ENCODE measurements at places on chromosomes 7 and 10. TPM values are rescaled to one million over a fixed set of nuclear protein-coding genes. Genes with fewer than 3 reads are reported as not detected.
A peak's percentile ranks its signal among the peaks of the same experiment; 100 is the strongest.

SCIN gene
- not detected for total RNA-seq

OGDHL gene
- 7.0 TPM for total RNA-seq

GIMAP6 gene
- total RNA-seq: 37.1 TPM

SORCS3 gene
- not detected for total RNA-seq

NAT16 gene
- not detected for total RNA-seq

- DNase-seq: no peak
- H3K36me3 ChIP-seq: no peaks in the 10 kb centered on the region
- H3K27me3 ChIP-seq: no peaks in the 10 kb centered on the region
- H3K4me1 ChIP-seq: no peaks in the 10 kb centered on the region
These were observed 78.7 kb upstream of the ARID5B start for GRCh38 chr10:61822781-61823230.

- H3K4me3 ChIP-seq: no peak overlapping the region
- H3K4me1 ChIP-seq: peaks cover 7% of the 10 kb centered on the region
- no peak overlapping the region for H3K27ac ChIP-seq
- peaks cover 47% of the 10 kb centered on the region for H3K36me3 ChIP-seq
- H3K27me3 ChIP-seq: no peaks in the 10 kb centered on the region
These were observed 13.4 kb downstream of the BRI3 start for GRCh38 chr7:98294798-98295382.

- no peaks in the 10 kb centered on the region for H3K27me3 ChIP-seq
- no peak overlapping the region for H3K4me3 ChIP-seq
- H3K4me1 ChIP-seq: peaks cover 6% of the 10 kb centered on the region
- DNase-seq: no peak
- no peaks in the 10 kb centered on the region for H3K36me3 ChIP-seq
These were observed 26.3 kb upstream of the CAPZA2 start for GRCh38 chr7:116836048-116836447.

DNA sequence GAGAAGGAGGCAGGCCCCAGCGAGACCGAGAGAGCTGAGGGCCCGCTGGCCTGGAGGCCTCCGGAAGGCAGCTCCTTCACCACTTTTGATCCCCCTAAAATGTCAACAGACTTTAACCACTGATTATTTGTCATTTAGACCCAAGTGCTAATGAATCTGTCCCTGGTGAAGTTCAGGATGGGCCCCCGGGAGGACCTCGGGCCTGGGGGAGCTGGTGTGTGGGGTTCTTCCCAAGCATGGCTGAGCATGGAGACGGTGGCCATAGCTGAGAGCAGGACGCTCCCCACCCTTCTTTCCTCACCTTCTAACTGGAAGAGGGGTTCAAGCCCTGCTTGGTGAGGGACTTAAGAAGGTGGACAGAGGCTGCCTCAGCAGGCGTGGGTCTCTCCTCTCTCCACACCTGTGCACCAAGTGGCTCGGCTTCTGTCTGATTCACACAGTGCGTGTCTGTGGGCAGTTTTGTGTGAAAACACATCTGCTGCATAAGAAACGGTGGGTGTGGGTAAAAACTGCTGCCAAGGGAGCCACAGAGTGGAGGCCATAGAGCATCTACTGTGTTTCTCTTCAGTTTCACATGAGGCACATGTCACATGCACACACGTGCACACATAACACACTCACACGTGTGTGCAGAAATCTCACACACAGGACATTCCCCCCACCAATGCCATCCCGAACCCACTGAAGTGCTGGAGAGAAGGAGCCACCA, 53.5 kb upstream of the VIPR2 start:
- H3K4me3 ChIP-seq: no peak overlapping the region
- no peaks in the 10 kb centered on the region for H3K27me3 ChIP-seq
- no peak overlapping the region for H3K27ac ChIP-seq
- DNase-seq: no peak
- H3K36me3 ChIP-seq: no peaks in the 10 kb centered on the region
- peaks cover 6% of the 10 kb centered on the region for H3K4me1 ChIP-seq

DNA sequence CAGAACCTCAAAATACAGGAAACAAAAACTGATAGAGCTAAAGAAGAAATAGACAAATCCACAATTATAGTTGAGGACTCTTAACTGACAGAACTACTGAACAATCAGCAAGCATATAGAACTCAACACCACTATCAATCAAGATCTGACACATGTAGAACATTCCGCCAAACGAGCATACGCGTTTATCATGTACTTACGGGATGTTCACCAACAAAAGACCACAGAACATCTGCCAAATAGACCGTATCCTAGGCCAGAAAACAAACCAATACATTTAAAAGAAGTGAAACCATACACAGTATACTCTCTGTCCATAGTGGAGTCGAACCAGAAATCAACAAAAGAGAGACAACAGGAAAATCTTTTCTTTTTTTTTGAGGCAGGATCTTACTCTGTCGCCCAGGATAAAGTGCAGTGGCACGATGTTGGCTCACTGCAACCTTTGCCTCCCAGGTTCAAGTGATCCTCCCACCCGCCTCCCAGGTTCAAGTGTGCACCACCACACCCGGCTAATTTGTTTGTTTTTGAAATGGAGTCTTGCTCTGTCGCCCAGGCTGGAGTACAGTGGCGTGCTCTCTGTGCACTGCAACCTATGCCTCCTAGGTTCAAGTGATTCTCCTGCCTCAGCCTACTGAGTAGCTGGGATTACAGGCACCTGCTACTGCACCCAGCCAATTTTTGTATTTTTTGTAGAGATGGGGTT, 5.1 kb downstream of the GNA12 start:
- H3K27me3 ChIP-seq: no peaks in the 10 kb centered on the region
- peaks cover 68% of the 10 kb centered on the region for H3K4me1 ChIP-seq
- H3K27ac ChIP-seq: no peak overlapping the region
- H3K36me3 ChIP-seq: peaks cover 9% of the 10 kb centered on the region

GRCh38 chr10:125455431-125455830, 227.5 kb downstream of the TEX36 start:
- DNase-seq: no peak
- H3K27me3 ChIP-seq: peaks cover 11% of the 10 kb centered on the region
- H3K36me3 ChIP-seq: no peaks in the 10 kb centered on the region
- no peak overlapping the region for H3K27ac ChIP-seq
- H3K4me3 ChIP-seq: no peak overlapping the region

- no peak for DNase-seq
- peaks cover 4% of the 10 kb centered on the region for H3K4me1 ChIP-seq
- H3K4me3 ChIP-seq: no peak overlapping the region
- H3K36me3 ChIP-seq: no peaks in the 10 kb centered on the region
These were observed 32.7 kb downstream of the EEPD1 start for GRCh38 chr7:36185756-36186155.

- H3K27ac ChIP-seq: no peak overlapping the region
- H3K4me1 ChIP-seq: no peaks in the 10 kb centered on the region
- no peaks in the 10 kb centered on the region for H3K36me3 ChIP-seq
- H3K27me3 ChIP-seq: peaks cover 4% of the 10 kb centered on the region
- H3K4me3 ChIP-seq: no peak overlapping the region
- no peak for DNase-seq
These were observed 135.7 kb upstream of the GDF10 start for GRCh38 chr10:47164126-47164799.

GRCh38 chr7:129959471-129960203, 6.9 kb upstream of the UBE2H start:
- peaks cover 2% of the 10 kb centered on the region for H3K4me1 ChIP-seq
- no peak overlapping the region for H3K4me3 ChIP-seq
- no peaks in the 10 kb centered on the region for H3K27me3 ChIP-seq

DNA sequence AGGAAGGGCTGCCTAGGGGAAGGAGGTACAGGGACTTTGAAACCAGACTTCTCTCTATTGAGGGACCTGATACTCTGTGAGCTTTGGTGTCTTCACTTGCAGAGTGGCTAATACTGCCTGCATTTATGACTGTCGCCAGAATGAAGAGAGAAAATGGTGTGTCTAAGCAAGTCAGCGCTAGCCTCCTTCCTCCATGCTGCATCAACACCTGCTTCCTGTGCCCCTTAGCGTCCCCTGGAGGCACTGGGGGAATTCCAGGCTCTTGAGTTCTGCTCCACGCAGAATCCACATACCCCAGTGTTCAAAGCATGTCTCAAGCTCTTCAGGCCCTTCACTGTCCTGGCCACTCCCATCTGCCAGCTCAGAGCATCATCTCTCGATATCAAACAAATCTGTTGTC, 140.5 kb downstream of the PKD1L1 start:
- DNase-seq: no peak
- H3K27me3 ChIP-seq: no peaks in the 10 kb centered on the region
- H3K36me3 ChIP-seq: peaks cover 8% of the 10 kb centered on the region
- no peak overlapping the region for H3K4me3 ChIP-seq
- H3K27ac ChIP-seq: no peak overlapping the region

DNA sequence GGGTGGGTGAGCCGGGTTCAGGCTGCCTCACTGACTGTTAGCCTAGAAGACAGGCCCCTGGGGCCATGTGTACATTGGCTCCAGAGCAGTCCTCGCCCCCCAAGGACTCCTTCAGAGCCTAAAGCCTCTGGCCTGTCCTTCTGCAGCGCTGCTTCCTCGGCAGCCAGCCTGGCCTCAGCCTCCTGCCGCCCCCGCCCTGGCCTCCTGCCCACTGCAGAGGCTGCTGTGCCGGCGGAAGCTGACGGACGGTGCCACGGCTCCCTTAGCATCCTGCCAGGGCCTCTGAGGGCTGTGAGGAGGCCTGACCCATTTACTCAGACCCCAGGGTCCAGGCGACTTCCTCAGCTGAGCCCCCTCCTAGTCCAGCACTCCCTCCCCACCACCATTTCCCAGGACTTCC, 4.9 kb downstream of the SRRM3 start:
- H3K27me3 ChIP-seq: peaks cover 9% of the 10 kb centered on the region
- no peaks in the 10 kb centered on the region for H3K36me3 ChIP-seq
- H3K27ac ChIP-seq: no peak overlapping the region
- no peak for DNase-seq
- H3K4me1 ChIP-seq: no peaks in the 10 kb centered on the region

- H3K36me3 ChIP-seq: no peaks in the 10 kb centered on the region
- no peak overlapping the region for H3K4me3 ChIP-seq
- DNase-seq: no peak
- no peak overlapping the region for H3K27ac ChIP-seq
These were observed 96.8 kb upstream of the NFE2L3 start for GRCh38 chr7:26055241-26055640.

DNA sequence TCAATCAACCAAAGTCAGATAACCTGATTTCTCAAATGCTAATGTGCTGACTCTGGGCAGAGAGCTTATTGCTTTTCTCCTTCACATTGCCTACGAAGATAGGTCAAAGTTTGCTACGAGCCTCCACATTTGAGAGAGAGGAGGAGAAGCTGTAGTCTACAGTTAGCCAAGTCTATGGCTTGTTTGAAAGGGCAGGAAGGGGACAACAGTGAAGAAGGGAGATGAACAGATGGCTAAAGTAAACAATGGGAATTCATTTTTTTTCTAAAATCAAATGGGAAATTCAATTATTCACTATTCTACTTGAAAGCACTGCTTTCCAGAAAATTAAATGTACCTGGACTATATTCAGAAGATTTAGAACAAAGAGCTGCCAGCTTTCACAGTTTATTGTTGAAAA, 126.7 kb upstream of the C1QL3 start:
- H3K27me3 ChIP-seq: no peaks in the 10 kb centered on the region
- no peaks in the 10 kb centered on the region for H3K36me3 ChIP-seq
- no peak overlapping the region for H3K4me3 ChIP-seq
- no peaks in the 10 kb centered on the region for H3K4me1 ChIP-seq
- H3K27ac ChIP-seq: no peak overlapping the region

DNA sequence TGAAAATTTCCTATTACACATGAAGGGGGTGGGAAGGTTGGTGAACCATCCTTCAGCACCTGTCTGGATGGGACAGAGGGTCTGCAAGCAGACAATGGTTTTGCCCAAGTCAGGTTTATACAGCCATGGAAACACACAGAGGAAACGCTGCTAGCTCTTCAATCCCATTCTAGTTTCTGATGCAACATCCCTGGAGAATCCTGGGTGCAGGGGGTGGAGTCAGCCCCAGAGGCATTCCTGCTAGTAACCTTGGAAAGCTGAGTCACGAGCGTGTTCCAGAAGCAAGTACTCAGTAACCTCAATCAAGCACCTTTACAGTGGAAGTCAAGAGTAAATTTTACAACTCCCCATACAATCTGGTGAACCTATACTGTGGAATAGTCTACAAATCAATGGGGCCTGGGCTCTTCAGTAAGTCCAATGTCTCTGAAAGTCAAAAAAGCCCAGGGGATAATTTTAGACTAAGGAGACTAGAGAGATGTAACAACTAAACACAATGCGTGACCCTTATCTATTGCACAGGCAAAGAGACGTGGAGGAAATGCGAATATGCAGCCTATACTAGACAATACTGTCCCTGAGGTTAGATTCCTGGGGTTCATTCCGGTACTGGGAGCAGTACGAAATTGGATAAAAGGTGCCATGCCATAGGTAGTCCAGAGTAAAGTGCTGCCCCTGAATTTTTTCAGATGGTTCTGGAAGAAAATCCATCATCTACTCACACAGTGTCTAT, 95.4 kb downstream of the ZRANB1 start:
- H3K4me1 ChIP-seq: peaks cover 16% of the 10 kb centered on the region
- H3K36me3 ChIP-seq: no peaks in the 10 kb centered on the region
- no peak for DNase-seq
- no peak overlapping the region for H3K4me3 ChIP-seq
- no peaks in the 10 kb centered on the region for H3K27me3 ChIP-seq
- H3K27ac ChIP-seq: peak overlapping the region; percentile 58

DNA sequence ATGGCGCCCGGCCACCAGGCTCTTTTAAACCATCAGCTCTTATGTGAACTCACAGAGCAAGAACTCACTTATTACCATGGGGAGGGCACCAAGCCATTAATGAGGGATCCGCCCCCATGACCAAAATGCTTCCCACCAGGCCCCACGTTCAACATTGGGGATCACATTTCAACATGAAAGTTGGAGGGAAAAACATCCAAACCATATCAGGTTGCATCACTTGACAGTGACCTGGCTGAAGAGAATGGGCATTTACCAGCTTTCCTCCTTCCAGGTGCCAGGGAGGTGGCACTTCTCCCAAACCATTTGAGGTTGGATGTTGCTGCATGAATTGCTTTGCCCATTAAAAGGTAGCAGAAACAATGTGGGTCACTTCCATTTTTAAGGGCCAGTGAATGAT, 115.6 kb upstream of the TNS3 start:
- no peak for DNase-seq
- no peaks in the 10 kb centered on the region for H3K27me3 ChIP-seq
- H3K36me3 ChIP-seq: no peaks in the 10 kb centered on the region
- H3K4me3 ChIP-seq: no peak overlapping the region
- H3K27ac ChIP-seq: no peak overlapping the region

DNA sequence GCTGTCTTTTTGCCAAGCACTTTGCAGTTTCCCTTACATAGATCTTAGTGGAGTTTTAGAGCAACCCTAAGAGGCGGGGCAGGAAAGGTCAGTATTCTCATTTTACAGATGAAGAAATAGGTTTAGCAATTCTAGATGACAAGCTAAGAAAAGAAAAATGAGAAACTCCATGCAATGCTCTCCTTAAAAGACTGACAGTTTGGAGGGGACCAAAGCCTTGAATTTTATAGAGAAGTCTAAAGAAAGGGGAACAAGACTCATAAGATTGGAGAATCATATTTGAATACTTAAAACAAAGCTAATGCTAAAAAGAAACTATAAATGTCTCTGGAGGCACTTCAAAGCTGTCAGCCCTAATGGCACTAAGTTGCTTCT, 19.6 kb downstream of the CEP55 start:
- DNase-seq: no peak
- no peak overlapping the region for H3K4me3 ChIP-seq
- H3K27me3 ChIP-seq: no peaks in the 10 kb centered on the region
- no peak overlapping the region for H3K27ac ChIP-seq
- H3K4me1 ChIP-seq: no peaks in the 10 kb centered on the region
